Aorta (tissue), 5 donors: ENCODE measurements at places on chromosomes 13 and 19.
A peak's percentile ranks its signal among the peaks of the same experiment; 100 is the strongest.

DNA sequence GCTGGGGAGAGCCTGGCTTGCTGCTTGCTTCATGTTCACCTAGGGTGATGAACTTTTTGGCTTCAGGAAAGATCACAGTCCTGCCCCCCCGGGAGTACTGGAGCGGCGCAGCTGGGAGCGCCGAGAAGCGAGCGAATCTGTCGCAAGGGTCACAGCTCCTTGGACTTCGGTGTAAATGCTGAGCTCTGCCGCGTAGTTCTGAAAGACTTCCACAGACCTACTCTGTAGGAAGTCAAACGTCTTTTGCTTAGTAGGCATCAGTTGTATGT, 2.7 kb downstream of the ING1 start:
- no peak for DNase-seq

DNA sequence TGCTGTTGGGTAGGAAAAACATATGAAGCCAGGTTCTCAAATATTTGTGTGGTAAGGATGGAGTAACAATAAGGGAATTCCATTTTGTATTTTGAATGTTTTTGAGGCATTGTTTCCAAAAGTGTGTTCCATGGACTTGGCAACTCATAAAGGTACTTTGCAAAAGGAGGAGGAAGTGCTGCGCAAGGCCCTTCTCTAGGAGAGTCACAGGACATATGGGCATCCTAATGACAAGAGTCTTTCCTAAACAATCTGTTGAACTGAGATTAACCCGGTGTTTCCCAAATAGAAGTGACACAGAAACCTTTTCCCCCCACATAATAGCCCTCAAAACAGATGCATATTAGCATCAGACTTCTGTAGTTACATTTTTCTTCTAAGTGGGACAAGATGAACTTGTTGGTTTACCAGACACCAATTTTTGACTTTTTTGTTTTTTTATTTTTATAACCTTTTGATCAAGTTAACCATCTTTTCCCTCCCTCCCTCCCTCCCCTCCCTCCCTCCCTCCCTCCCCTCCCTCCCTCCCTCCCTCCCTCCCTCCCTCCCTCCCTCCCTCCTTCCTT, 209.3 kb downstream of the PCCA start:
- no peak for DNase-seq

DNA sequence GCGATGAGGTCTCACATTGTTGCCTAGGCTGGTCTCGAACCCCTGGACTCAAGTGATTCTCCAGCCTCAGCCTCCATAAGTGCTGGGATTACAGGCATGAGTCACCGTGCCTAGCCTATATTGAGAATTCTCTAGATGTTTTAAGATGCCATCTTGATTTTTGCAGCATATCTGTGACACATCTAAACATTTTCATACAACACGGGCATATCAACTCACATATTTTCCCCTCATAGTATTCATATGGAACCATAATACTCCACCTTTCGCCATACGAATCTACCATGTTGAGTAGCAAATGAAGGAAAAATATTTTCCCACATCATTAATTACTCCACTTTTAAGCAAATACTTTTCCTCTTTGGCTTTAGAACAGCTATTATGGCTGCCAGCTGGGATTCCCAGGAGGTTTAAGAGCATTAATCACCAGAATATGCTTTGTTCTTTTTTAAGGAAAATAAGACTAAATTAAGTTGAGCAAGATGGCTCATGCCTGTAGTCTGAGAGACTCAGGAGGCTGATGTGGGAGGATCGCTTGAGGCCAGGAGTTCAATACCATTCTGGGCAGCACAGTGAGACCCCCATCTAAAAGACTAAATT, 56.9 kb upstream of the GTF2F2 start:
- no peak for DNase-seq

GRCh38 chr19:1282588-1283206, 3.0 kb upstream of the EFNA2 start:
- DNase-seq, result no peak

DNA sequence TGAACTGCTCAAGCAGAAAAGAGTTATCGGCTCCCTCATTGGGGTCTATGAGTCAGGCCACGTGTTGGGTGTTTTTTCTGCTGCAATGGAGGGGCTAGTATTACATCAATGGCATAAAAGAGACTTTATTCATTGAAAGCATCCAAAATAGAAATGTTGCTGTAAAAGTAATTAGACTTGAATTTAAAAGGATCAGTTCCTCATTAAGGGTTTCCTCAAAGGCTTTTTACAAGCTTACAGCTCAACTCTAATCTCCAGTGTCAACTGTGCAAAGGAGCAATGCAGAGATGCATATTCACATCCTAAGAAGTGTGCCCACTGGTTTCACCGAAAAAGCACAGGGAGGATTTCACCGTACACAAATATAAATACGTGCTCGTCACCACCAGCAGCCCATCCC, 300.3 kb downstream of the FOXO1 start:
- no peak for DNase-seq

DNA sequence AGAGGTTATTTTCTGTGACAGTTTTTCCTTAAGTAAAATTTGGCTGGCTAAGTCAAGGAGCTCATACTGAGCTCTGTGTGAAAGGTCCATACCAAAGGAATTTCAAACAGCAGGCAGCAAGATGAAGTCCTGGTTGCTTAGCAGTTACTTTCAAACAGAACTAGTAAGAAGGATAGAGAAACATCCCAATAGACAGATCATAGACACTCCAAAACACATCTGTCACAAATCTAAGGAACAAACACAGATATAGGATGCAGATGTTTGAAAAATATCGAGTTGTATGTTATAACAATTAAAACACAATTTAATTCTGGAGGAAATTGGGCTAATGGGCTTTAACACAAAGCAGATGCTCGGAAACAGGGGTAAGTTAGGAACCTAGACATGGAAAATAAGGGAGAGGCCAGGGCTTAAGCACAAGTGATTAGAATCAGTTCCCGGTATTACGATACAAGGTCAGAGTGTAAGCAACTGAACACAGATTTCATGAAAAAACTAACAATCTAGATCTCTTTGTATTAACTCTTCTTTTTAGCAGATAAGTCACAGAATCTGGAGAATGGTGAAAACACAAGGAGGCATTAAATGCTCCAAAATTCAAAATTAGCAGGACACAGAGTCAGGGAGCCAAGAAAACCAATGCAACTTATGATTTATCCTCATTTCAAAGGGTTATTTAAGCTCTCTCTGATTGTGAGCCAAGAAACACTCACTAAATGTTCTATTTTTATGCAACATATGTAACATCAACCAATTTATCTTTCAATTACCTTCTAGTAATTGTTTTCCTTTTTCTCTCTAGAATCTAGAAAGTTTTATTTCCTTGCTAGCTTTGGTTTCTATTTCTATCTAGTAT, 1992.9 kb upstream of the PCDH20 start:
- no peak for DNase-seq

DNA sequence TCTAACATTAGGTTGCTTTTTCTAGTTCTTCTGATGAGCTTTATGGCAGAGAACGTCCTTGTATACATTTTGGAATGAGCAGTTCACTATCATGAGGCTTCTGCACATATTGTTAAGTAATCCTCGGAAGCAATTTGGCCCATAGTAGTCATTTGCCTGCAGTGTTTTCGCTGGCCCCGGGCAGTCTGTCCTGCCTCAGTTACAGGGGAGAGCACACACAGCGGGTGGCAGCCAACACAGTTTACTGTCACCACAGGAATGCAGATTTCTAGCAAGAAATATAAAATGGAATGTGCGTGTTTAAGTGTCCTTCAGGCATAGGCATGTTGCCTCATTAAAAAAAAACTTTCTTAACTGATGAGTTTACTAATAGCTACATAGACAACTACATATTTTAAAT, 71.5 kb upstream of the GJB6 start:
- DNase-seq, result no peak

GRCh38 chr13:87671753-87672605, 808 bp downstream of the SLITRK5 start:
- peak; percentile 47 for DNase-seq

DNA sequence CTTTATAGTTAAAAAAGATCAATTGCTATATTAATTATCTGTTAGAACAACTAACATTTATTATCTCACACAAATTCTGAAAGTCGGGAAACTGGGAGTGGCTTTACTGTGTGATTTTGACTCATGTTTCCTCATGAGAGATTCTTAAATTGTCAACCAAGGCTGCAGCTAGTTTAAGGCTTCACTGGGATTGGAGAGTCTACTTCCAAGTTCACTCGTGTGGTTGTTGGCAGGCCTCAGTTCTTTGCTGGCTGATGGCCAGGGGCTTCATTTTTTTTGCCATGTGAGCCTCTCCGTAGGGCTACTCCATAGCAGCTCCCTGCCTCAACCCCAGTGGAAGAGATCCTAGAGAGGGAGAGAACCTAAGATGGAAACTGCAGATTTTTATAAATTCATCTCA, 24.5 kb upstream of the LPAR6 start:
- DNase-seq, result peak; percentile 86

DNA sequence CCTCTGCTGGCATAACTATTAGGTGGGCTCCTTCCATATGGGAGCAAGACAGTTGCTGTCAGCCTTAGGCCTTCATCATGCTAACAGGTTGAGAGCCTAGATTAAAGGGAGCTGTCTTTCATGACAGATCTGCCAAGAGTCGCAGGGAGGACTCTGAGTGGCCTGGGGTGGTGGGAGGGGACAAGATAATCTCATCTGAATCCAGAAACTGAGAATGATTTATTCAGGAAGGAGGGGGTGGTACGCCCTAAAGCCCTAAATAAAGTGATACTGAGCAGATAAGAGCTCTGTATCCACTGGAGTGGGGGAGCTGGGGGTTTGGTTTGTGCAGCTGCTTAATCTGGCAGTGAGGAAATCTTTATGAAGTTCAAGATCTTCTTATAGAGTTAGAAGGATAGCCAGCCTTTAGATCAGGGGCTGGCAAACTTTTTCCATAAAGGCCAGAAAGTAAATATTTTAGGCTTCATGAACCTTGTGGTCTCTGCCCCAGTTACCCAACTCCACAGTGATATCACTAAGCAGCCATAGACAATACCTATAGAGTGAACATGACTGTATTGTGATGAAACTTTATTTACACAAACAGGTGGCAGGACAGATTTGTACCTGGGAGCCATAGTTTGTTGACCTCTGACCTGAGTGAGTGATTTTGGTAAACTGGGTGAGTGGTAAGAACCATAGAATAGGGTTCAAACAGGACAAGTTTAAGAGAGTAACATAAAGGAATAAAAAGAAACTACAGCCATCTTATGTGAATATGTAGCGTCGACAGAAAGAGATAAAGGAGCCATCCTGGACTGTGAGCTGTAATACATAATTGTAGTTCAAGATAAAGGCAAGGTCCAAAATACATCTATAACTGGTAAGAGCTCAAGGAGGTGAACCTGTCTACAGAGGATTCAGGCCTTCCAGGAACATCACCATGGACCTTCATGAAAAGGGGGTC, 9.8 kb upstream of the STK24 start:
- DNase-seq, result no peak
